Activated CD4-positive, alpha-beta T cell treated with anti-CD3 and anti-CD28 coated beads, Interleukin-2, amount 50 U/mL, for 48 hours (primary cell): ENCODE measurements at places on chromosomes 7 and 10.

DNA sequence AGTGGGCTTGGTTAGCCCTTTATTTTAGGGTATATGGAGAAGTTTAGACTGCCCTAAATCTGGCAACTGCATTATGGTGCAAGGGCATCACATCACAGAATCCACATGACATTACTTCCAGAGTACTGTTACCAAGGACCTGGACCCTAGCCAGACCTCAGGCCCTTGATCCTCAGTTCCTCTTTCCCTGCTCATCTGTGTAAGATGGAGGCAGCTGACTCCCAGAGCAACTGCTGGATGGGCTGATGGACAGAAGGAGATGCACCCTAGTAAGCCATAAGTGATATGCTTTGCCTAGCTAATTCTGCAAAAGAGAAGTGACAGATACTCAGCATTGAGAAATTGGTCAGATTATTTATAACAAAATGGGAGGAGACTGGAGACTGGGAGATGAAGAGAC is 131.7 kb downstream of the DYNC1I1 start:
- no peak for DNase-seq

DNA sequence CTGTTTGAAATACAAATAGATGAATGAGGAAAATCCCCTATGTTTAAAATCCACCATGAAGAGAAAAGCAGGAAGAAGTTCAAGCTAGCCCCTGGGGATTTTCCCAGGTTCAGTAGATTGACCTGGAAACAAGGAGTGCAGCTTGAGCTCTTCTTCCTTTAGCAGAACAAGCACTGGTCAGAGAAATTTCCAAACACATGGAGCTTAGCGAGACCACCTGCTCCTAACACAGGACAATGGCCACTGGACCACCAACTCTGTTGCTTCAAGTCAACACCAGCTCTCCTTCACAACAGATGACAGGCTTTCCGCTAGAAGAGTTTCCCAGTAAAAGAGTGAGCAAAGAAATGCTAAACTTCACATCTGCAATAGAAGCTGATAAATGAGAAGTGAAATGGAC is 9.4 kb upstream of the FBXW4 start:
- DNase-seq: no peak

- DNase-seq: no peak
These were observed 148.8 kb upstream of the ZMIZ1 start for GRCh38 chr10:78920011-78920410.

GRCh38 chr7:28258240-28258639 is 77.6 kb upstream of the JAZF1 start:
- no peak for DNase-seq

GRCh38 chr7:45196374-45196773 is 38.8 kb downstream of the RAMP3 start:
- DNase-seq: peak; percentile 61

- no peak for DNase-seq
These were observed 165.4 kb downstream of the ADAM12 start for GRCh38 chr10:126222736-126223511.

GRCh38 chr10:62278441-62278910 is 9.8 kb upstream of the RTKN2 start:
- no peak for DNase-seq

GRCh38 chr10:114336823-114337509 is 67.3 kb downstream of the AFAP1L2 start:
- DNase-seq: no peak

DNA sequence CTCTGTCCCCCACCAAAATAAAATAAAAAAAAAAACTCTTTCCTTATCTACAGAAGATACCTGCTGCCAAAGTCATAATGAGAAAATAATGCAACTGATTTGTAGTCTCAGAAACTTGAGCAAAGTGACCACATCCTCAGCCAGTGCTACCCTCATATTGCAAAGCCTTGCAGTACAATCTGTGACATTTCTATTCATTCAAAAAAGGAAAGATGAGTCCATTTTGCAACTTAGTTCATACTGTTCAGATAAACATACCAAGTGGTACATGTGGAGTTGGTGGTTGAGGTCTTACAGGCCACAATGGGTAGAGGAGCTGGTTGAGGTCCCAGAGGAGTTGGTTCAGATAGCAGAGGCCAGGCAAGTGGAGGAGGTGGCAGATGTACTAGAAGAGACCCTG is 6.5 kb upstream of the EIF5AL1 start:
- DNase-seq: no peak

GRCh38 chr7:18119985-18120384 is 92.3 kb upstream of the PRPS1L1 start:
- no peak for DNase-seq

GRCh38 chr7:117347962-117348672 is 25.3 kb upstream of the WNT2 start:
- DNase-seq: no peak

GRCh38 chr7:117281562-117281961 is 41.3 kb downstream of the WNT2 start:
- no peak for DNase-seq

DNA sequence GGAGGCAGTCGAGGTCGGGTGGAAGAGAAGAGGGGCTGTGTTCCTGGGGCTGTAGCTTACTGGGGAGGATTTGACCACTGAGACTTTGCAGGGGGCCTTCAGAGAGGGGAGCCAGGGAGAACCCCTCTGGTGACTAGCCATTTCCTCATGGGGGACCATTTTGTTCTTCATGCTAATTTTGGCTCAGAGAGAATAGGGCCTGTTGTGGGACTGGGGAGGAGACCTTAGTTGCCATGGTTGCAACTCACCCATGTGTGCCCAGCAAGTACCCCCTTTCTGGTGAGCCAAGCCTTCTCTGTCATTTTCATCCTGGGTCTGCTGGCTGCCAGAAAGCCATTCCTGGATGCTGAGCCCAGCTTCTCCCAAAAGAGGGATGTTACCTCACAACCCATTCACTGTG is 120.9 kb downstream of the GRK5 start:
- no peak for DNase-seq

DNA sequence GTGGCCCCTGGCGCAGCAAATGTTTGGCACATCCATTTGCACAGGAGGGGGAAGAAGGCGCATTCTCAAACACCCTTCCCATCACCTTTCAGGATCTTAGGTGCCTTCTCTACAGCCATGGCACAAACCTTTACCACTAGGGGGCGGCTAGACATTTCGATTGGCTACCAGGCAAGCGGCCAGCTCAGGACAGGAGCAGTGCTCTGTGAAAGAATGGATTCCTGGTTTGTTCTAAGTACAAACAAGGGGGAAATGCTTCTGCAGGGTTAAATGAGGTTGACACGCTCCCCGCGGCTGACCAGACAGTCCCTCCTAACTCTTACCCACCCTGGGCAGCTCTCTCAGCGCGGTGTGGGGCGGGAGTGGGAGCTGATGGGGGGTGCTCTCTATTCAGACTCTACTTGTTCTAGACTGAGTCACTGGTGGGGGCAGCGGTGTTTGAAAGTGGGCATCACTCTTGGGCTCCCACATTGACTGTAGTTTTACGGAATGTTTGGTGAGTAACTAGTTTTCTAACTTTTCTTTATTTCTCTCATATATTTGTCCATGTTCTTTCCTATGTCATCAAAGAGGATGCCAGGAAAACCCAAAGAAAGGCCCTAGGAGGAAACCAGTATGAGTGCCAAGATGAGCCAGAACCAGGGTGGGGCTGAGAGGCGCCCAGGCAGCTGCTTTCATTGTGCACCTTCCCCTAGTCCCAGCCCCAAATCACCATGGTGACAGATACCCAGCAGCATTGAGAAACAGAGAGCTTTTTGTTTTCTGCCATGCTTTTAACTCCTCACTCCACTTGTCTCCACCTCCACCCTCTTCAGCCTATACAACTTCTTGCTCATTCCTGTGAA is 61.4 kb upstream of the GPR158 start:
- DNase-seq: peak; percentile 57

GRCh38 chr7:23196306-23196705 is 14.5 kb downstream of the NUP42 start:
- DNase-seq: no peak

DNA sequence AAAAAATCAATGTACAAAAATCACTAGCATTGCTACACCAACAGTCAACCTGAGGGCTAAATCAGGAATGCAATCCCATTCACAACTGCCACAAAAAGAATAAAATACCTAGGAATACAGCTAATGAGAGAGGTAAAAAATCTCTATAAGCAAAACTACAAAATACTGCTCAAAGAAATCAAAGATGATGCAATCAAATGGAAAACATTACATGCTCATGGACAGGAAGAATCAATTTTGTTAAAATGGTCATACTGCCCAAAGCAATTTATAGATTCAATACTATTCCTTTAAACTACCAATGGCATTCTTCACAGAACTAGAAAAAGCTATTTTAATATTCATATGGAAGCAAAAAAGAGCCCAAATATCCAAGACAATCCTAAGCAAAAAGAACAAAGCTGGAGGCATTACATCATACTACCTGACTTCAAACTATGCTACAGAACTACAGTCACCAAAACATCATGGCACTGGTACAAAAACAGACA is 116.3 kb downstream of the HPSE2 start:
- no peak for DNase-seq

DNA sequence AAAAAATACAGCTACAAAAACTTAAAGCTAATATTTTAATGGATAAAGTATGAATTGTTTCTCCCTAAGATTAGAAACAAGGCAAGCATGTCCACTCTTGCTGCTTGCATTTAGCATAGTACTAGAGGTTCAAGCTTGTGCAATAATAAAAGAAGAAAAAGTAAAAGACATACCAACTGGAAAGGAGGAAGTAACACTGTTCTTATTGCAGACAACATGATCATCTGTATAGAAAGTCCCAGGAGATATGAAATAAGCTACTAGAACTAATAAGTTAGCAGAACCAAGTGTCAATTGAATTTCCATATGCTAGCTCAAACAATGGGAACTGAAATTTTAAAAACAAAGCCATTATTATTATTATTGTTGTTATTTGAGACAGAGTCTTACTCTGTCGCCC is 20.0 kb upstream of the RABGEF1 start:
- DNase-seq: no peak

GRCh38 chr7:137618748-137619147 is 228.0 kb downstream of the DGKI start:
- DNase-seq: no peak

DNA sequence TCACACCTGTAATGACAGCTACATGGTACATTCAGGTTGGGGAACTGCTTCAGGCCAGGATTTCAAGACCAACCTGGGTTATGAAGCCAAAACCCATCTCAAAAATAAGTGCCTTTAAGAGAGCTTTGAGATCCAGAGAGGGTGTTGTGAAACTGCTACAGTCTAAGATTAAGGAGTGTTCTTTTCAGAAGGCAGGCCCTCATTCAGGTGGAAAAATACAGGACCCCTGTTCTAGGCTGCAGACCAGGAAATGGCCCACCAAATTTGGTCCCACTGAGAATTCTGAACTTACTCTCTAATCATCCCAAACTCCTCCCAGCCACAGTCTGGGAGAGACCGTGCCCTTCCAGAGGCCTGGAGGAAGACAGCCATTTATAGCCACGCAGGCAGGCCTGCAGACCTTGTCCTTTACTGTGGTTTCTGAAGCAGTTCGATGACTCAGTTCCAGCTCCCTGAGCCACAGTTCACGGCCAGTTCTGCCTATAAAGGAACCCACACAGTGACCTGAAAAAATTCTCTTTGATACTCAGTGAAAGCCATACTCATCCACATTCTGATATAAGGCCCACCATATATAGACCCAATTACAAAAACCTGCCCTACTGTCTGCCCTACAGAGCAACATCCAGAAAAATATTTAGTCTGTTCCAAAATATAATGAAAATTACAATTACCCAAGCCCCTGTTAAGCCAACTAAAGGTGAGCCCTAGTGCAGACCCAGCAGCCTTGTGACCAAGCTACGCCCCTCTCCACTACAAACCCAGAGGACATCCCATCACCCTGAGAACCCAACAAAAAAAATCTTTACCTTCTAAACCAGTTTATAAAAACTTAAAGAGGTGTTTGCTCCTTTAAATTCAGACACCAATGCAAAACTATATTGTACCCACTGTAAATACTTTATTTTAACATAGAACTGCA is 21.2 kb downstream of the ZNF680 start:
- DNase-seq: no peak

DNA sequence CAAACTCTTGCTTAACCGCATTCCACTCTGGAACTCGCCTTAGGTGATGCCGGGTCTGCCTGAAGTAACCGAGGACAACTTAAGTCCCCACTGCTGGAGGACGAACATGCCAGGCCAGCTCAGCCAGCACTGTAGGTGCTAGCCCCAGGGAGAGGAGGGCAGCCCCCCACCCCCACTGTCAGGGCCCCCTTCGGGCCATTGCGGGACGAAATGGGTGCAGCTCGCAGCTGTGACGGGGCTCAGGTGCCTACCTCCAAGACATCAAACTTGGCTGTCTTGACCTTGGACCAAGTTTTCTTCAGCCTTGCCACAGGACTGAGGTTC is 60.4 kb downstream of the CSGALNACT2 start:
- DNase-seq: no peak

GRCh38 chr10:72697716-72698115 is 5.8 kb downstream of the MCU start:
- no peak for DNase-seq

GRCh38 chr7:101952355-101953247 is 135.2 kb downstream of the CUX1 start:
- no peak for DNase-seq

DNA sequence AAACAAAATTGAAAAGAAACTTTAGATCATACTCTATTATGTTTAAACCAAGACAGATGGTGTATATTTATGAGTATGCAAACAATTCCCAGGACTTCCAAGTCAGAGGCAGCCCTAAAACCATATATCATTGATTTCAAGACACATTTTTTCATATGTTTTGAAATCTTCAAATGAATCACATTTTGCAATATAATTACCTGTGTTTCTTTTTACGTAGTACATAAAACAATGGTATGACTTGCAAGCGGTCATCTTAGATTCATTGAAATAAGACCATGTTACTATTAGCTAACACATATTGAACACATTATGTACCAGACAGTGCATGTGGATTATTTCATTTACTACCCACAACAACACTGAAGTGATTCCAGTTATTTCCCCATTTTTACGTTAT is 14.9 kb downstream of the SMURF1 start:
- DNase-seq: no peak

DNA sequence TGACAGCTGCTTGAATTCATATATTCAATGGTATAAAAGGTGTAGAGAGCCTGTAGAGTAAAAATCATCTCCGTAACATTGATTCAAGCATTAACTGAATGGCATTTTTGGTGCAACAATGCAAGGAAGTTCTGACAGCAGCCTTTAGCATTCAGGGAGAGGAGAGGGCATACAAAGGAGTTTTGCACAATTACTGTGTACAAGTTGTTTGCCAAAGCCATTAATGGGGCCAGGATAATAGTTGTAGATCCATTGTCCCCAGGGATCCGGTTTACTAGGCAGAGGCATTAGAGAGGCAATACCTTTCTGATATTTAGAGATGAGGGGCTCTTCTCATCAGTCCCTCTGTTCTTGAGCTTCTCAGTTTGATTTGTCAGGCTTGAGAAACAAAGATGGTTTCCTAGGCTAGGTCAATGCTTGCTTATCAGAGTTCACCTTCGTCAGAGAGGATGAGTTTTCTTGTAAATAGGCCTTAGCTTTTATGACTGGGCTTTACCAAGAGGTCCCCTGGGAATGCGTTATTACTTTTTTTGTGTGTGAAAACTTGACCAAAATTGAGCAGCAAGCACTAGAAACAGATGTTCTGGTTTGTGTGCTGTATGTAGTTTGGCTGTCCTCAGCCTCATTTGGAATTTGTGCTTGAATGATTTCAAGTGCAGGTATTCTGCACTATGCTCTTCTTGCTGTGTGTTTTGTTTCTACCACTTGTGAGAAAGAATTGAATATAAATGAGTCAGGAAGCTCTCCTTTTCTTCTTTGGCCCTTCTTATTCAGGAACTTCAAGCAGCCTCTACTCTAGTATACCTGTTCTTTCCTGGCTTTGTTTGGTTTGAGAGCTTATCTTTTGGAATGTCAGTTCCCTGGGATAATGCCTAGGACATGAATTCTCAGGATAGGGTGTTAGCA is 32.0 kb downstream of the SND1 start:
- DNase-seq: no peak
